ENCODE measurements at places on chromosomes 12 and 14.

- peak; percentile 57 for DNase-seq
These were observed 13.9 kb upstream of the MYL2 start for GRCh38 chr12:110934093-110934852.

DNA sequence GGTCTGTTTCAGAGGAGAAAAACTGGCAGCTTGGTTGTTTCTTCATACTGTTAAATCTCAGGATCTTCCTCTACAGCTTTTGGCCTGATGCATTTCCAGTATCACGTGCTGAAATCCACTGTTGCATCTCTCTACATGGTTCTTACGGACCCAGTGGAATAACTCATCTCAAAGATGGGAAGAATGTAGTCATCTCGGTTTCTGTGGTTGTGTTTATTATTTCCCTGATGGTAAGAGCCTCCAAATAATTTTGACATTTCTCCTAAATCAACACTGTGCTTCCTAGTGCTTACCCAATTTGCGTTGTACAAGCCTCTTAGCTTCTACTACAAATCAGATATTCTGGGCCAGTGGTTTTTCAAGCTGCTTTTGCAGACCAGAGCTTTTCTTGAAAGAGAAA lies 812.8 kb downstream of the C12orf50 start:
- DNase-seq, result no peak

- DNase-seq, result no peak
These were observed 134.2 kb downstream of the SMOC1 start for GRCh38 chr14:70013271-70013873.

DNA sequence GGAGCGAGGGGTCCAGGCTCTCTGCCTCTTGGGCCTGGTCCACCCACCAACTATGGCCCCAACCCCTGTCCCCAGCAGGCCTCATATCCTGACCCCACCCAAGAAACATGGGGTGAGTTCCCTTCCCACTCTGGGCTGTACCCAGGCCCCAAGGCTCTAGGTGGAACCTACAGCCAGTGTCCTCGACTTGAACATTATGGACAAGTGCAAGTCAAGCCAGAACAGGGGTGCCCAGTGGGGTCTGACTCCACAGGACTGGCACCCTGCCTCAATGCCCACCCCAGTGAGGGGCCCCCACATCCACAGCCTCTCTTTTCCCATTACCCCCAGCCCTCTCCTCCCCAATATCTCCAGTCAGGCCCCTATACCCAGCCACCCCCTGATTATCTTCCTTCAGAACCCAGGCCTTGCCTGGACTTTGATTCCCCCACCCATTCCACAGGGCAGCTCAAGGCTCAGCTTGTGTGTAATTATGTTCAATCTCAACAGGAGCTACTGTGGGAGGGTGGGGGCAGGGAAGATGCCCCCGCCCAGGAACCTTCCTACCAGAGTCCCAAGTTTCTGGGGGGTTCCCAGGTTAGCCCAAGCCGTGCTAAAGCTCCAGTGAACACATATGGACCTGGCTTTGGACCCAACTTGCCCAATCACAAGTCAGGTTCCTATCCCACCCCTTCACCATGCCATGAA lies 8.6 kb downstream of the ARHGAP9 start:
- DNase-seq, result no peak

- no peak for DNase-seq
These were observed at the start of gene SHMT2 for GRCh38 chr12:57229634-57230380. TSS of gene SHMT2 (plus strand) at chr12:57229711. CDS start at chr12:57229779, 68 bp downstream.

- no peak for DNase-seq
These were observed 13.7 kb upstream of the ALX1 start for GRCh38 chr12:85266356-85266755.

- no peak for DNase-seq
These were observed 102.0 kb upstream of the CDKN3 start for GRCh38 chr14:54294802-54295201.

DNA sequence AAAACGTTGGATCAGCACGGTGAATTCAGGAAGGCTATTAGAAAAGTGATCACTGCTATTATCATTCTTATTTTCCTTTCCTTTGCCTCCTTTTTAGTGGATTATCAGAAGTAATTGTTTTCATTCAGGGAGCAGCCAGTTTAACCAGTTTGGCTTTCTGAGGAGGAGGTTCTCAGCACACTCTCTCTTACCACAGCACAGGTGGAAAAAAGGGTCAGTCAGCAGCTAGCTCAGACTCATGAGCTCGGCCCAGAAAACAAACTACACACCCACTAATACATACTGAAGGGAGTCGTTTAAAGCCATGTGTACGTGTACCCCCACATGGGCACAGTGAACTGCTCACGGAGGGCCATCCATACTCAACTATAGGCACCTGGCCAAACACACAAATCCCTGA lies 23.2 kb upstream of the MAGOHB start:
- no peak for DNase-seq

GRCh38 chr12:91877022-91877421 lies 268.6 kb downstream of the BTG1 start:
- DNase-seq, result no peak

- DNase-seq, result no peak
These were observed 41.8 kb downstream of the CORO1C start for GRCh38 chr12:108689314-108690190.
